ENCODE measurements at places on chromosomes 2 and 18. TPM values are rescaled to one million over a fixed set of nuclear protein-coding genes. Genes with fewer than 3 reads are reported as not detected.
A peak's percentile ranks its signal among the peaks of the same experiment; 100 is the strongest.

Gene LHCGR
- not detected for total RNA-seq

- no peak overlapping the region for H3K4me3 ChIP-seq
- DNase-seq: no peak
- H3K4me1 ChIP-seq: no peaks in the 10 kb centered on the region
- H3K36me3 ChIP-seq: no peaks in the 10 kb centered on the region
- no peaks in the 10 kb centered on the region for H3K27me3 ChIP-seq
Measured at GRCh38 chr18:29560270-29560669, 1383.3 kb upstream of the CDH2 start.

- H3K36me3 ChIP-seq: no peaks in the 10 kb centered on the region
- H3K27ac ChIP-seq: no peak overlapping the region
- no peaks in the 10 kb centered on the region for H3K4me1 ChIP-seq
- H3K4me3 ChIP-seq: no peak overlapping the region
- DNase-seq: no peak
Measured at GRCh38 chr2:111667542-111668273, 216.3 kb downstream of the ANAPC1 start.

GRCh38 chr18:34258176-34258575 lies 33.5 kb upstream of the NOL4 start:
- H3K27me3 ChIP-seq: no peaks in the 10 kb centered on the region
- no peak overlapping the region for H3K4me3 ChIP-seq
- H3K4me1 ChIP-seq: no peaks in the 10 kb centered on the region
- H3K27ac ChIP-seq: no peak overlapping the region
- DNase-seq: no peak

Gene KCNIP3
- total RNA-seq: 4.9 TPM

- no peak for DNase-seq
- no peaks in the 10 kb centered on the region for H3K27me3 ChIP-seq
- no peak overlapping the region for H3K4me3 ChIP-seq
- H3K27ac ChIP-seq: no peak overlapping the region
- H3K36me3 ChIP-seq: no peaks in the 10 kb centered on the region
Measured at GRCh38 chr2:183477296-183477695, 353.1 kb downstream of the NUP35 start.

- H3K27ac ChIP-seq: peak overlapping the region; percentile 77
- no peaks in the 10 kb centered on the region for H3K27me3 ChIP-seq
- H3K4me3 ChIP-seq: peak overlapping the region; percentile 73
Measured at GRCh38 chr2:46296216-46296839, 879 bp upstream of the EPAS1 start.

GRCh38 chr2:17615728-17616351 lies 75.3 kb downstream of the VSNL1 start:
- H3K27me3 ChIP-seq: no peaks in the 10 kb centered on the region
- DNase-seq: no peak
- no peaks in the 10 kb centered on the region for H3K36me3 ChIP-seq
- H3K27ac ChIP-seq: no peak overlapping the region
- H3K4me1 ChIP-seq: no peaks in the 10 kb centered on the region

GRCh38 chr18:27674411-27674810 lies 489.3 kb upstream of the CHST9 start:
- H3K4me1 ChIP-seq: no peaks in the 10 kb centered on the region
- no peaks in the 10 kb centered on the region for H3K36me3 ChIP-seq
- no peak for DNase-seq
- no peak overlapping the region for H3K4me3 ChIP-seq

Gene ARL5A
- 43.7 TPM for total RNA-seq

DNA sequence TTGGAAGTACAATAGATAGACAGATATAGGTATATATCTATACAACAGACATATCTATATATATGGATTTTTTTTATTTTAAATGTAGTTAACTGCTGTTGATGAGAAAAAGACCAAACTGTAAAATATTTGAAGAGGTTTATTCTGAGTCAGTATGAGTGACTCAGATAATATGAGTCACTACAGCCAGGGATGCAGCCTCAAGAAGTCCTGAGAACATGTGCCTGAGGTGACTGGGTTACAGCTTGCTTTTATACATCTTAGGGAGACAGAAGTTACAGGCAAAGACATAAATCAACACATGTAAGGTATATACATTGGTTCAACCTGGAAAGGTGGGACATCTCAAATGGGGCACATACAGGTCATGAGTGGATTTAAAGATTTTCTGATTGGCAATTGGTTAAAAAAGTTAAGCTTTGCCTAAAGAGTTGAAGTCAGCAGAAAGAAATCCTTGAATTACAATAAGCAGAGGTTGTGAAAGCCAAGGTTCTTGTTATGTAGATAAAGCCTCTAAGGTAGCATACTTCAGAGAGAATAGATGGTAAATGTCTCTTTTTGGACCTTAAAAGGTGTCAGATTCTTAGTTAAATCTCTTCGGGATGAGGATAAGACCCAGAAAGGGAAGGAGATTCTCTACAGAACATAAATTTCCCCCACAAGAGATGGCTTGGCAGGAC lies 149.9 kb downstream of the RBM43 start:
- no peaks in the 10 kb centered on the region for H3K36me3 ChIP-seq
- H3K27me3 ChIP-seq: no peaks in the 10 kb centered on the region
- no peaks in the 10 kb centered on the region for H3K4me1 ChIP-seq

Gene PRLH
- total RNA-seq: not detected

Gene SERPINB10
- total RNA-seq: not detected

DNA sequence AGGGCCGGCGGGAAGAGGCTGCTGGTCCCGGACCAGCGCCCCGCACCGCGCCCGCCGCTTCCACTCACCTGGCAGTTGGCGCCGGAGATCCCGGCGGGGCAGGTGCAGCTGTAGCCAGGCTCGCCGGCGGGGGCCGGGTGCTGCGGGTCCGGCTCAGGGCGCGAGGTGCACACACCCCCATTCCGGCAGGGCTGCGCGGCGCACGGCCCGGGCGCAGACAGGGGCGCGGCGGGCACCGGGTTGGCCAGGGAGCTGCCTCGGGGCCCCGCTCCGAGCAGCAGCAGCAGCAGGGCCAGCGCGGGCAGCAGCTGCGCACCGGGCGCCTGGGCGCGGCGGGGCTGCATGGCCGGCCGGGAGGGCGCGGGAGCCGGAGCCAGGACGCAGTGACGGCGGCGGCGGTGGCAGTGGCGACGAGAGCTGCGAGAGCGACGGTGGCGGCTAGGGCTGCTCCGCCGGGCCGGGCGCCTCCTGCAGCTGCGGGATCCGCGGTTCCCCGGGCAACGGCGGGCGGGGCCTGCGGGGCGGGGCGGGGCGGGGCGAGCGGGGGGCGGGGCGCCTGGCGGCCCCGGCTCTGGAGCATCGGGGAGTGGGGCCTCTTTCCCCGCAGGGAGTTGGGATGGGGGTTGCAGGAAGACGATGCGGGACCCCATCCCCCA lies at the start of gene DNER:
DNER (minus strand) TSS at position 476 of the 656 bp plus-strand sequence; CDS start at position 344, 132 bp downstream.
- H3K36me3 ChIP-seq: no peaks in the 10 kb centered on the region
- peaks cover 16% of the 10 kb centered on the region for H3K27me3 ChIP-seq
- no peak within 1 kb of the TSS for H3K4me3 ChIP-seq
- no peak within 1 kb of the TSS for H3K27ac ChIP-seq

GRCh38 chr18:44107187-44107586 lies 573.5 kb upstream of the SETBP1 start:
- no peak overlapping the region for H3K4me3 ChIP-seq
- no peaks in the 10 kb centered on the region for H3K36me3 ChIP-seq
- H3K4me1 ChIP-seq: no peaks in the 10 kb centered on the region
- no peak overlapping the region for H3K27ac ChIP-seq

DNA sequence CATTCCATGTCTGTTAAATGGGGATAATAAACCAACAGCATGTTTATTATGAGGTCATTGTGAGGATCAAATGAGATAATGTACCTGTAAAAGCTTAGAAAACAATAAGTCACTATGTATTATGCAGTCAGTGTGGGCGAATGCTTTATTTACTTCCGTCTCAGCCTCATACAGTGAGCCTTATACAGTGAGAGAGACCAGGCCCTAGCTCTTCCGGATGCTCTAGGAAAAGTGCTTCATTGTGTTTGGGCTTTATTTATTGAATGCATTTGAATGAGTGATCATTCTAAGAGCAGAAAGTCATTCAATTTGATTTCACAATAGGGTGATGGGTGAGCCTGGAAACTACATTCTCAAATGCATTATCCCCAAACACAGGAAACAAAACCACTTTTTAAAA lies 603.9 kb upstream of the FANCL start:
- H3K4me1 ChIP-seq: no peaks in the 10 kb centered on the region
- H3K4me3 ChIP-seq: no peak overlapping the region
- H3K27me3 ChIP-seq: no peaks in the 10 kb centered on the region
- DNase-seq: no peak

Gene CAVIN2
- total RNA-seq: 7.9 TPM

GRCh38 chr2:95215018-95215612 lies 7.8 kb downstream of the ZNF892 start:
- no peak for DNase-seq
- H3K4me1 ChIP-seq: no peaks in the 10 kb centered on the region
- no peak overlapping the region for H3K27ac ChIP-seq
- no peaks in the 10 kb centered on the region for H3K36me3 ChIP-seq
- no peaks in the 10 kb centered on the region for H3K27me3 ChIP-seq

Gene RBKS
- total RNA-seq: 33.1 TPM

- H3K36me3 ChIP-seq: peaks cover 5% of the 10 kb centered on the region
- no peaks in the 10 kb centered on the region for H3K4me1 ChIP-seq
- no peaks in the 10 kb centered on the region for H3K27me3 ChIP-seq
- no peak overlapping the region for H3K4me3 ChIP-seq
Measured at GRCh38 chr2:232333361-232334135, 45.0 kb upstream of the ALPP start.

- H3K4me3 ChIP-seq: no peak overlapping the region
- no peaks in the 10 kb centered on the region for H3K27me3 ChIP-seq
- DNase-seq: no peak
- H3K27ac ChIP-seq: no peak overlapping the region
- no peaks in the 10 kb centered on the region for H3K36me3 ChIP-seq
- H3K4me1 ChIP-seq: peaks cover 11% of the 10 kb centered on the region
Measured at GRCh38 chr2:39487398-39488250, 50.5 kb upstream of the MAP4K3 start.

DNA sequence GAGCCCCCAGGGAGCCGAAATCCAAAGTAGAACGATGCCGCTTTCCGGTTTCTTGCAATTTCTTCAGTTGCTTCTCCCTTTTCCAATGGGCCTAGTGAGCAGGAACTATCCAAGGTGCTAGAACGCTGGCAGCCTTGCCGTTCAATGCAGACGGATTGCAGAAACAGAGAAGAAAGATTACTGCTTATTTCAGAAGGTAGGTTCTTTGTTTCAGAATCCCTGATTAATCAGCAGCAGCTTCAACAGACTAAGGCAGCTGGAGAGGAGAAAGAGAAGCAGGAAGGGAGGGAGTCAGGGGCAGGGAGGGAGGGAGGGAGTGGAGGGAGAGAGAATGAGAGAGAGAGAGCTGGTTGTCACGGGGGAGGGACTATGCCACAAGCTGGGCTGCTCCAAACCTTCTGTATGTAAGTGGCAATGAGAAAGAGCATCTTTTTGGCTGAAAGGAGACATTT lies 576 bp downstream of the NYAP2 start:
- no peaks in the 10 kb centered on the region for H3K27me3 ChIP-seq
- no peaks in the 10 kb centered on the region for H3K36me3 ChIP-seq
- no peak overlapping the region for H3K27ac ChIP-seq
- H3K4me1 ChIP-seq: no peaks in the 10 kb centered on the region

- no peaks in the 10 kb centered on the region for H3K4me1 ChIP-seq
- H3K4me3 ChIP-seq: no peak overlapping the region
- no peak overlapping the region for H3K27ac ChIP-seq
- H3K36me3 ChIP-seq: no peaks in the 10 kb centered on the region
- DNase-seq: no peak
- H3K27me3 ChIP-seq: no peaks in the 10 kb centered on the region
Measured at GRCh38 chr2:157835425-157835824, 40.7 kb downstream of the ACVR1 start.

DNA sequence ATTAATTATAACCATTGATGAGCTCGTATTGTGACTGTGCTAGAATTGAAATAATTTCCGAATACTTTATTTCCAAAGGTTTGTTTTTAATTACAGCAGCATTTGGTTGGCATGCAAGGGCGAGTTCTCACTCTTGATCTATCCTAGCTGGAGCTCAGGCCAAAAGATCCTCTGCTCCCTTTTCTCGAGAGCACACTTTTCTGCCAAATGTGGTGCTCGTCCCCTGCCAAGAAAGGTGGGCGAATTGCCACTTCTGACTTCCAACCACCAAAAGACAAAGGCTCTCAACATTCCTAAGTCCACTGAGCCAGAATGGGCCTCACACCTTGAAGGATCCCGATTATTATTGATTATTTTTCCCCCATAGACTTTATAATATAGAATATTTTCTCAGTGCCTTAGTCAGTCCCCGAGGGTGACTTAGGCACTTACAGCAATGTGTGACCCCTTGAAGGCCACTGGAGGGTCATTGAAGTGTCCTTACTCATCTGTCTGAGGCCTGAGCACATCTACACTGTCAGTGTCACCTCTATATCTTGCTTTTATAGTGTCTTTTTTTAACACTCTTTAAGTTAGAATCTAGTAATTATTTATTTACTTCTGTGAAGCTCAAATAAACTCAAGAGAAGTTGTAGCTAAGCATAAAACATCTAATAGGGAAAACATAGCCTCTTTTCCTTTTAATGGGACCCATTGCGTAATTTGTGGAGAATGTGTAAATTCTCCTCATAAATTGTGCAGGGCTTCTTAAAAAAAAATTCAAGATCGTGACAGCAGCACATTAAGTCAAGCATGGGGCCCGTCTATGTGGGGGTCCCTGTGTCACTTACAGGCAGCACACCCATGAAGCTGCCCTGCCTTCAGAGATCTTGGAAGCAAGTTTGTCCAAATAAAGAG lies 98.3 kb downstream of the MEIS1 start:
- H3K36me3 ChIP-seq: no peaks in the 10 kb centered on the region
- no peaks in the 10 kb centered on the region for H3K4me1 ChIP-seq
- H3K4me3 ChIP-seq: no peak overlapping the region
- H3K27me3 ChIP-seq: no peaks in the 10 kb centered on the region
- no peak for DNase-seq

GRCh38 chr2:159946326-159946999 lies 116.0 kb downstream of the PLA2R1 start:
- no peak for DNase-seq
- H3K27ac ChIP-seq: no peak overlapping the region
- H3K4me1 ChIP-seq: no peaks in the 10 kb centered on the region
- H3K36me3 ChIP-seq: no peaks in the 10 kb centered on the region
- no peak overlapping the region for H3K4me3 ChIP-seq

GRCh38 chr18:70261141-70261788 lies 27.6 kb upstream of the SOCS6 start:
- no peak overlapping the region for H3K4me3 ChIP-seq
- H3K27ac ChIP-seq: no peak overlapping the region
- no peaks in the 10 kb centered on the region for H3K27me3 ChIP-seq
- no peak for DNase-seq

Gene KCNE4
- total RNA-seq: 1.0 TPM

- H3K27me3 ChIP-seq: no peaks in the 10 kb centered on the region
- H3K4me1 ChIP-seq: no peaks in the 10 kb centered on the region
- DNase-seq: no peak
- no peak overlapping the region for H3K4me3 ChIP-seq
Measured at GRCh38 chr2:68368654-68369336, 3.7 kb downstream of the PLEK start.

DNA sequence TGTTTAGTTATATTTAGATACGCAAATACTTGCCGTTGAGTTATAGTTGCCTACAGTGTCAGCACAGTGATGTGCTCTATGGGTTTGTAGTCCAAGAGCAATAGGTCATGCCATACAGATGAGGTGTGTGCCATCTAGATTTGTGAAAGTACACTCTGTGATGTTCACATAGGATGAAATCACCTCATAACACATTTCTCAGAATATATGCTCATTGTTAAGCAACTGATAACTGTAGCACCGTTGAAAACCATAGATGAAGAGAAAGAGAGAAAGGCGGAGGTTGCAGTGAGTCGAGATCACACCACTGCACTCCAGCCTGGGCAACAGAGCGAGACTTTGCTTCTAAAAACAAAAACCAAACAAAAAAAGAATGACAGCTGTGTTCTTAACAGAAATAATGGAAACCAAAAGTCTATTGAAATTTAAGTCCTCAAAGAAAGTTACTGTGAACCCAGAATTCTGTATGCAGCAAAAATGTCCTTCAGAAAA lies 9.5 kb downstream of the DGKD start:
- H3K27me3 ChIP-seq: no peaks in the 10 kb centered on the region
- no peak overlapping the region for H3K27ac ChIP-seq
- no peaks in the 10 kb centered on the region for H3K4me1 ChIP-seq
- H3K4me3 ChIP-seq: no peak overlapping the region
- H3K36me3 ChIP-seq: no peaks in the 10 kb centered on the region

Data from Peyer's patch (tissue), 4 donors.